EH (cell line): ENCODE measurements at places on chromosomes 13 and 19.

GRCh38 chr13:106493533-106494220 lies 41.8 kb downstream of the EFNB2 start:
- no peak for DNase-seq

DNA sequence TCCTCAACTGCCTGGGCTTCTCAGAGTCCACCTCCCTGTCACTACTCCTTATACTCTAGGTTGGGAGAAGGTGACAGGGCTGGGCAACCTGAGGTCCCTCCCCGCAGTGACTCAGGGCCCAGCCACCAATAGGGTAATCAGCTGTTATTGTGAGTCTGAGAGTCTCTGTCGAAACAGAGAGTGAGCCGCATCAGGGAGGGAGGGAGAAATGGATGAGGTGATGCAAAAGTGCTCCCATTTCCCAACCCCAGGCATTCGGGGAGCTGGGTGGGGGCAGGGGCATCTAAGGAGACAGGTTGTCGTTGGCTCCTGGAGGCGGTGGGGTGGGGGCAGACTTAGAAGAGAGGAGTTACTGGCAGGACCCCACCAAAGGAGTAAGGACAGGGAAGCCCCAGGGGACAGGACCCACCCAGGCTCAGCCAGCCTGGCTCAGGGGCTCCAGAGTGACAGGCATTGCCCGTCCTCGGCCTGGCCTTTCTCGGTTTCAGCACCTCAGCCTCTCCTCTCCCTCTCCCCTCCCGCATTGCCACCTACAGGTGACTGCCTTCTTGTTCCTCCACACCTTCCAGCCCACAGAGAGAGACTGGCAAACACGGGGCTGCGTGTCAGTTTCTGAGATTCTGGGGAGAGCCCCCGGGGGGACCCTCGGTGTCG lies at the start of gene DMKN:
Gene DMKN (minus strand): TSS at position 22 of the 654 bp plus-strand sequence. CDS start 174 bp downstream, outside the sequence.
- DNase-seq = peak; percentile 60

DNA sequence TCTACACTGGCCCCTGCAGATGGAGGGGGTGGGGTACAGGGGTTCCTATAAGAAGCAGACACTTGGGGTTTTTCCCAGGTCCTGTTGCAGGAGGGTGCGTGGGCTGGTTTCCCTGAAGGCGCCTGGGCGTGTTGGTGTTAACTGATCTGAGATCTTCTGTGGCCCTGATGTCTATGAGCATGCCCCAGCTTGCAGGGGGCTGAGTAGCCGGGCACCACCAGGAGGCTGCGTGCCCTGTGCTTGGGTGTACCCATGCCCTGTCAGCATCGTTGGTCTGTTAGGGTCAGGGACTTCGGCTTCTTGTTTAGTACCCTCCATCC lies 45.3 kb downstream of the CAPN12 start:
- no peak for DNase-seq

- DNase-seq = no peak
Measured at GRCh38 chr13:112684071-112684845, 5.6 kb upstream of the ATP11A start.

DNA sequence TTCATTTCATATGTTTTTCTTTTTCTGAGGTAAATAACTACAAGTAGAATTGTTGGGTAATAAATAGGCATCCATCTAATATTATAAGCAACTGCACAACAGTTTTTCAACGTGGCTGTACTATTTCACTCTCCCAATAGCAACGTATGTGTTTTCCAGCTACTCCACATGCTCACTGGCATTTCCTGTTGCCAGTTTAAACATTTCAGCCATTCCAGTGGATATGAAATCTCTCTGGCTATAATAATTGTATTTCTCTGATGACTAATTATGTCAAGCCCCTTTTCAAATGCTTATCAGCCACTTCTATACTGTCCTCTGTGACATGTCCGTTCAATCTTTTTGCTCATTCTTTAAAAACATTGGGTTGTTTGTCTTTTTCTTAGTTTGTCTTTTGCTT lies 26.8 kb upstream of the ALOX5AP start:
- peak; percentile 72 for DNase-seq

DNA sequence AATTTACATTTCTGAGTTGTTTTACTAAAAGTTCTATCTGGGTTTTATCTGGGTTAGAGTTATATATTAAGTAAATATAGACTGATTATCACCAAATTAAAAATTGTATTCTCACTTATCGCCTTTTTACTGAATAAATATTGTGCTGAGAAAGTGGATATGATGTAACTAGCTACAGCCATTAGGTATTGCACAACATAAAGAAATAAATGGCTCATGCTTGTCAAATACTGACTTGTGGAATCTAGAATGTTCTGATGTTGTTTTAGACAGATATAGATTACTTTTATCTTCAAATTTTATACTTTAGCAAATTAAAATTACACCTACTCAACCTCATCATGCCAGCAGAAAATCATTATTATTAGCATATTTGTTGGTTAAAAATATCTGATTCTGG lies 1277.1 kb upstream of the MIR17HG start:
- DNase-seq = no peak

GRCh38 chr13:41352935-41353840 lies 42.1 kb downstream of the NAA16 start:
- DNase-seq = peak; percentile 57

GRCh38 chr19:19482809-19483596 lies 32.3 kb downstream of the TSSK6 start:
- no peak for DNase-seq

DNA sequence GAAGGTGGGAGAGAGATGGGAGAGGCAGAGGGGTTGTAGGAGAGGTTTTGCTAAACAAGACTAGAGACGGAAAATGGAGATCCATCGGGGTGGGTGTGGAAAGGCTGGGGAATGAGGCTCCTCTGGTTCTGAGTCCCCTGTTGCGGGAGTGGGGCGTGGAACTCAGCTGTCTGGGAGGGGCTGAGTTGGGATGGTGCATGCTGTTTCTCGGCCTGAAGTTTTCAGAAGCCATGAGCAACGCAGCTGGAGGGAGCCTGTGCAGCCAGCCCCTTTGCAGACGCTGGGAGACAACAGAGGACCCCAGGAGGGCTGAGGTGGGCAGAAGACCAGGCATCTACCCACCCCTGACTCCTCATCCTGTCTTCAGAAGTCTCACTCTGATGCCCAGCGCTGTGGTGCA lies 7.4 kb upstream of the GIPR start:
- no peak for DNase-seq

- no peak for DNase-seq
Measured at GRCh38 chr13:35567406-35567980, 91.0 kb upstream of the MAB21L1 start.

DNA sequence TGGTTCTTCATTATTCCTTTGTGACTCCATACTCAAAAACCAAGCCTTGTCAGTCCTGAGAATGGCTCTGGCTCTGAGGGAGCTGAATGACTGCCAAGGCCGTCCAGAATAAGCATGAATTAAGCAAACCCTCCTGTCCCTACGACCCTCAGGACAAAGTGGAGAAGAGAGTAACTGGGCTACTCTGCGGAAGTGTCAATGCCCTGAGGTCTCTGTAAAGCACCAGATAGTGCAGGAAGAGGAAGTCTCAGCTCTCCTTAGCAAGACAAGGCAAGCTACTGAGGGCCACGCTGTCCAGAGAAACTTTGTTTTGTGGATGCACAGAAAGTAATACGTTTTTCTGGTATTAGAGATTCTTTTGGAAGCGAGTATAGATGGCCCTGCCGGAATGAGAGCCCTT lies 94.1 kb downstream of the RNASEH2B start:
- no peak for DNase-seq

- no peak for DNase-seq
Measured at GRCh38 chr13:30108913-30109237, 198.5 kb downstream of the KATNAL1 start.

- DNase-seq = no peak
Measured at GRCh38 chr13:28890712-28891111, 70.6 kb downstream of the MTUS2 start.

DNA sequence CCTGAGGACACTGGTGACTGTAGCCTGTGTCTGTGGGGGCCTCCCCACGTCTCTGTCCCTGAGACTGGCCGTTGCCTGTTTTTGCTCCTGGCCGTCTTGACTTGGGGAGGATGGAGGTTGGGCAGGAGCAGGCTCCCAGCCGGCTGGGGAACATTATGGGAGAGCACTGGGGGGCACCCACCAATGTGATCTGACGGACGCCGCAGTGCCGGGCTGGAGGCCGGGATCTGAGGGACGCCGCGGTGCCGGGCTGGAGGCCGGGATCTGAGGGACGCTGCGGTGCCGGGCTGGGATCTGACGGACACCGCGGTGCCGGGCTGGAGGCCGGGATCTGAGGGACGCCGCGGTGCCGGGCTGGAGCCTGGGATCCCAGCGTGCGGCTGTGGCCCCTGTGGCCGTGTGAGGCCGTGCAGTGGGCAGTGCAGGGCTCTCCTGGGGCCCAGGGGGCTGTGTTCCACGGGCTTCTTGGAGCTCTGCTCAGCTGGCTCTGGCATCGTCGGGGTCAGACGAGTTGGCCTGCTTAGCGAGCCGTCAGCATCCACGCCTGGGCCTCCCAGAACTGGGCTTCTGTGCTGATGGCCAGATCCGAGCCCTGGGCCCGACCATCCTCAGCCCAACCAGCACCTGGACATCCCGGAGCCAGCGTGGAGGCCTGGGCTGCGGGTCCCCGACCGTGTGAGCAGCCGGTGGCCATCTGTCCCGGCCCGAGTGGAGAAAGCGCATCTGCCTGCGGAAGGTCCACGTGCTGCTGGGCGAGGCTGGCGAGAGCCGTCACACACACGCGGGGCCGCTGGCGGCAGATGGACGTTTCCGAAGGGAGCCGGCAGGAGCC lies 45.8 kb downstream of the GAS6 start:
- no peak for DNase-seq

GRCh38 chr19:45195764-45196163 lies 17.2 kb downstream of the BLOC1S3 start:
- peak; percentile 54 for DNase-seq

- DNase-seq = no peak
Measured at GRCh38 chr19:15112385-15112784, 5.2 kb downstream of the SYDE1 start.

DNA sequence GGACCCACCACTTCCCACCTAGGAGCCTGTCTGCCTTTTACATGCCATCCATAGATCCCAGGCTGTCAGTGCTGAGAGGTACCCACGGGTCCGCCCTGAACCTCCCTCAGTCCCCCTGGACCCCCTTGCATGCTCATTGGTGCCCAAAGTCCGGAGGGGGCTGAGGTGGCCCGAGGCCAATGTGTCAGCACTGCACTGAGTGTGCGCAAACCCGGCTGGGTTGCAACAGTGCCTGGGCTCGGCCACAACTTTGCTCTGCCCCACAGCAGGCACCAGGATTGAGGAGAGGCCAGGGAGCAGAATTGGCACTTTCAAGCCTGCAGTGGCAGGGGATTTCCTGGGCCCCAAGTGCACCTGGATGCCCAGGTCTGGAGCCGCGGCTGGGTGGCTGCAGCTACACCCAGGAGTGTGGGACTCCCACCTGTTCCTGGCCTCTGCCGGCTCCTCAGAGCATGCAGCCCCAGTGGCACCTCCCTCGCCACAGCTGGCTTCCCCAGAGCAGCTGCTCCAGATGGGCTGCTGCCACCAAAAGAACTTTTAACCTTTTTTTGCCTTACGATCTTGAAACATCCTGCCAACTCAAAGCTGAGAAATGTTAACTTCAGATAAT lies 837.0 kb downstream of the SLITRK6 start:
- no peak for DNase-seq

DNA sequence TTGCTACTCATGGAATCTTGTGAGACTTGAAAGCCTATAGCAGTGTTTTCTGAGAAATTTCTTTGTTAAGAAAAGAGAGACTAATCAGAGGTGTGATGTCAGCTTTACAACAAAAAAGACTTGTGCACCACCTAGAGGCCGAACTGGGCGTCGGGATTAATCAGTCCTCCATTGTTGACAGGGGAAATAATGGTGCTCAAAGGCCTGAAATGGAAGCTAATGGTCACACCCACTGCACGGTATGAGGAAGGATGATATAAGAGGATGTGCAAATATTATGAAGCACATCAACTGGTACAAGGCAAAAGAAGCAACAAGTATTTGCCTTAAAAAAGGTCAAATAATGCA lies 480.2 kb upstream of the MIR17HG start:
- DNase-seq = peak; percentile 64
